Activated CD4-positive, CD25-positive, alpha-beta regulatory T cell treated with anti-CD3 and anti-CD28 coated beads, Interleukin-2, amount 50 U/mL, for 24 hours (primary cell): ENCODE measurements at places on chromosomes 12 and 14.

- ATAC-seq = no peak
Observed at GRCh38 chr12:38161123-38162000, 155.2 kb upstream of the ALG10B start.

DNA sequence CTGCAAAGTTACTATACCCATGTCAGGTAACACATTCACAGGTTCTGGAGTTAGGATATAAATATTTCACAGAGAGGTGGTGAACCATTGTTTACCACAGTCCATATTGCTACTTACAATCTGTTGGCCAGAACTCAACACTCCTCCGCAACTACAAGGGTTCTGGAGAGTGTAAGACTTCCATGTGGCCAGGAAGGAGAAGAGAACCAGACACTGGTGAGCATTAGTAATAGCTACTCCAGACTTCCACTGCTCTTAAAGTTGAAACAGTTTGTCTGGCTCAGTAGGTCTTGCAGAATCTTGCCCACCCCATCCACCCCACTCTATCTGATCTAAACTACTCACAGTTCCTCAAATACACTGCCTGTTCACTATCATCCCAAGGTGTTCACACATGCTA, 369.6 kb downstream of the DUSP6 start:
- no peak for ATAC-seq

DNA sequence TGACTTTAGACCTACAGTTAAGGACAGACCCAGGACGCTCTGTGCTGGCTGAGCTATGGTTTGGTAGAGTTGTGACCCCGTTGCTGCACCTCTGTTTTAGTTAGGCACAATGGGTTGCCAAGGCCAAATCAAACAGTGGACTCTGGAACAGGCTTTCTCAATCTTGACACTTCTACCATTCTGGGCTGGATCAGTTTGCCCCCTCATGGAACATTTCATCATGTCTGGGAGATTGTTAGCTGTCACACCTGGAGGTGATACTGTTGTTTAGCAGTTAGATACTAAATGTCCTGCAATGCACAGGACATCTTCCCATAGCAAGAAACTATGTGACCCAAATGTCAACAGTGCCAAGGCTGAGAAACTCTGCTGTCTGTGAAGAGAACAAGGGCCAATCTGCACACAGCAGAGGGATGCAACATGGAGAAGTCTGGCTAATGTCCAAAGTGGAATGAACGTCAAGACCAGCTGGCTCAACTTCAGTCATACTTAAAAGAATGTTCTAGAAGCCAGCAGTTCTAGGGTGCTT, 65.6 kb upstream of the DICER1 start:
- no peak for ATAC-seq

DNA sequence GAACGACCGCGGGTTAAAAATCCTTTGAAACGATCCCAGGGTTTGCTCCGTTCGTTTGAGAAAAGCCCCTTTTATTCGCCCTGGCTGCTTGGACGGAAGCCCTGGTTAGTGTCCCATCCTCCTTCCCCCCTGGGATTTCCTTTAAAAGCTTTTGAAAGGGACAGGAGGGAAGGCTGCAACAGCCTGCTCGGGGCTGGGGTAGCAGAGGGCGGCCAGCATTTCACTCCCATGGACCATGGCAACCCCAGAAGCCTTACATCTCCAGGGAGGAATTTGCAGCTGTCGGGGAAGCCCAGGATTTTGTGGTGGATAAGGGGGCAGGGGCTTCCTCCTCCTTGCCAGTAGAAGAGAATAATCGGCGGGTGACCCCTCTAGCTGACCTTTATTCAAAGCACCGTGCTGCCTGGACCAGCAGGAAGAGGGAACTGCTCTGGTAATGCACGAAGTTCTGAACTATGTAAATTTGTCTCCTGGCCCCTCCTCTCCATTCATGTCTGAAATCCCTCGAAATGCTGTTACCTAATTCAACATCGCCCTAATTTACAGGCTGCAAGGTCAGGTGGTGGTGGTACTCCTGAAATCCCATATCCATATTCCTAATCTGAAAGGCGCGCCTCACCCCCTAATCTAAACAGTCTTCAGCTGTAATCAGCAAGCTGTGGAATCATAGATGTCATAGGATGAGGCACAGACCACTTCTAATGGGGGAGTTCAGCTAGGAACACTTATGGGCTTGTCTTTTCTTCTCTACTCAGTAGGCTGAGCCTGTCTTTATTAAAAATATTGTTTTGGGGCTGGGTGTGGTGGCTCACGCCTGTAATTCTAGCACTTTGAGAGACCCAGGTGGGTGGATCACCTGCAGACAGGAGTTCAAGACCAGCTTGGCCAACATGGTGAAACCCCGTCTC, 1.0 kb upstream of the CLIP1 start:
- ATAC-seq = no peak

GRCh38 chr12:116492703-116493324, 66.4 kb upstream of the MAP1LC3B2 start:
- peak; percentile 69 for ATAC-seq

GRCh38 chr12:110531741-110532333, 29.7 kb downstream of the RAD9B start:
- peak; percentile 88 for ATAC-seq

- no peak for ATAC-seq
Observed at GRCh38 chr12:51247523-51248206, 9.0 kb downstream of the DAZAP2 start.

GRCh38 chr12:116257215-116257614, 20.3 kb downstream of the MED13L start:
- no peak for ATAC-seq

GRCh38 chr14:81655423-81656314, 122.0 kb upstream of the SEL1L start:
- no peak for ATAC-seq

DNA sequence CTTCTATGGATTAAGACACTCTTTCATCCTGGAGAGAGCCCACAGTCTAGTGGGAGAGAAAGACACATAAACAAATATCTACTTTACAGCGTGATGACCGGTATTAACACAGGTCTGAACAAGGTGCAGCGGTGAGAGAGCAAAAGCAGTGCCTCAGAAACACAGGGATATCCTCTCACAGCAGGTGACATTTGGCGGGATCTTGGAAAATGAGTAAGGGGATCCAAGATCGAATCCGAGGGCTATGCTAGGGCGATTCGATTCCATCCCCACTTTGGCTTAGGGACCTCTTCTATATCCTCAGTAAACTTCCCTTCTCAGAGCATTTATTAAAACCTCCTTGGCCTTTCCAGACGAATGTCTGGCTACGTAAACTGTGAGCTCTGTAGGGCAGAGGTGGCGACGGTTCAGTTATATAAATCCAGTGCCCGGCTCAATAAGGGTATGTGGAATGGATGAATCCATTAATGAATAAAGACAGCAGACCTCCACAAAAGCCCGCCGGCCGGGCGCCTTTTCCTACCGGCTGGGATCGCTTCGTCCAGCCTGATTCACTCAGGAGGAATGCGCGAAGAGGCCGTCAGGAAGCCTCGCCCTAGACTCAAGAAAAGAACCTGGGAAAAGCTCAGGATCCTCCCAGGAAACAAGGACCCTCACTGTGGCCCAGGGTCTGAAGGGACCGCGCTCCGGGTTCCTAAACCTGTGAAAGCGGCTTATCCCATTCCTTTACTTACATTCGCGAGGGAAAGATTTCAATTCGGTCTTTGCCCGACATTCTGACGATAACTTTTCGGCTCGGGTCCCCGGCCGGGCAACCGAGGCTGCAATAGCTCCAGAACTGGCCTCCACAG, 455 bp downstream of the ATP6V1D start:
- no peak for ATAC-seq

GRCh38 chr14:55423969-55424368, 12.3 kb upstream of the ATG14 start:
- ATAC-seq = no peak

DNA sequence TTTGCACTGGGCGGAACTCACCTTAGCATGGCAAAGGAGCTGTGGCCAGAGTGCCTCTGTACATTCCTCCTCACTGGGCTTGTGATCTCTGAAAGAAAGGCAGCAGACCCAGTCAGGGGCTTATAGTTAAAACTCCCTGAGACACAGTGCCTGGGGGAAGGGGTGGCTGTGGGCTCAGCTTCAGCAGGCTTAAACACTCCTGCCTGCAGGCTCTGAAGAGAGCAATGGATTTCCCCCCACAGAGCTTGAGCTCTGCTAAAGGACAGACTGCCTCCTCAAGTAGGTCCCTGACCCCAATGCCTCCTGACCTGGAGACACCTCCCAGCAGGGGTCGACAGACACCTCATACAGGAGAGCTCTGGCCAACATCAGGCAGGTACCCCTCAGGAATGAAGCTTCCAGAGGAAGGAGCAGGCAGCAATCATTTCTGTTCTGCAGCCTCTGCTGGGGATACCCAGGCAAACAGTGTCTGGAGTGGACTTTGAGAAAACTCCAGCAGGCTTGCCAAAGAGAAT, 327.5 kb upstream of the SLC16A7 start:
- no peak for ATAC-seq

- ATAC-seq = peak; percentile 82
Observed at GRCh38 chr12:122078141-122079032, at the start of gene MLXIP. MLXIP (plus strand) TSS chr12:122078756; CDS start chr12:122078854, 98 bp downstream.

DNA sequence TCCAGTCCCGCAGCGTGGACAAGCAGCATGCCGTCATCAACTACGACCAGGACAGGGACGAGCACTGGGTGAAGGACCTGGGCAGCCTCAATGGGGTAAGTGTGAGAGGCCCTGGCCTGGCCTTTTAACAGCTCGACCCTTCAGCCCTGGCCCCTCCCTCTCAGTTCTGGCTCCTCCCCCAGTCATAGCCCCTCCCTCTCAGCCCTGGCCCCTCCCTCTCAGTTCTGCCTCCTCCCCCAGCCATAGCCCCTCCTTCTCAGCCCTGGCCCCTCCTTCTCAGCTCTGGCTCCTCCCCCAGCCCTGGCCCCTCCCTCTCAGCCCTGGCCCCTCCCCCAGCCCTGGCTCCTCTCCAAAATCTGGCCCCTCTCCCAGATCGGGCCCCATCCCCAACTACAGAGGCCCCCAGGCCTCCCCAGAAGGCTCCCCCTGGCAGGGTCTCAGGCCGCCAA, 11.2 kb downstream of the CEP170B start:
- peak; percentile 60 for ATAC-seq

GRCh38 chr12:106281056-106281782, 21.3 kb upstream of the TCP11L2 start:
- ATAC-seq = no peak

DNA sequence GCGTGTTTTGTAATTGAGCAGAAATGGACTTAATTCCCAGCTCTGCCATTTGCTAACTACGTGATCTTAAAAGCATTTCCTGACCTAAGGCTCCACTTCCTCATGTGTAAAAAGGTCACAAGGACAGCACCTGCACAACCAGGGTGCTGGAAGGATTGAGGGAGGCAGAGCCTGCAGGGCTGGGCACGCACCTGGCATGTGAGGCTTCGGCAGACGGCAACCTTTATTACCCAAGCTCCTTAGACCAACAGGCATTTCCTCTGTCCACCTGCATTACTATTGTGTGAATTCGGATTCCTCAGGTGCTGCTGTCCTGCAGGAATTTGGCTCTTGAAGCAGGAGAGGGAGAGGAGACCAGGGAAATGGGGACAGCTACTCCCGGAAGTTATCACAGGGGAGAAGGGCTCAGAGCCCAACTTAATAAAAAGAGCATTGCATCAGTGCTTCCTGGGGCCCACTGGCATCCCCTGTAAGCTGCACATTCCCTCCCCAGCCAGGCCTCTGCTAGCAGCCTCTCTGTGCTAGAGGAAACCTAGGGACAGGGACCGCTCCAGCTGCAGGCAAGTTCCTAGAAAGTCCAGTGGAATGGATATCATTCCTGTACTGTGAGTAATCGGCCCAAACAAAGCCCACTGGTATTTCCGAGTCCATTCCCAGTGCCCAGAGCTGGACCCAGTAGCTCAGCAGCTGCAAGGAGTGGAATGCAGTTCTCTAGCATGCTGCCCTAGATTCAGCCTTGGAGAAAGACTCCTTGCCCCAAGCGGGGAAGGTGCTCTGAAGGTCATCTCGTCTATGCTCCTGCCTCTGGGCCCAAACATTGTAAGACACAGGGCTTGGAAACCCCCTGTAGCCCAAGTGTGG, 157.1 kb upstream of the CCND2 start:
- no peak for ATAC-seq

- no peak for ATAC-seq
Observed at GRCh38 chr12:63862969-63863230, 18.4 kb downstream of the SRGAP1 start.

- no peak for ATAC-seq
Observed at GRCh38 chr14:100882026-100882967, 21.2 kb downstream of the RTL1 start.

GRCh38 chr14:71698673-71699072, 233.6 kb upstream of the RGS6 start:
- ATAC-seq = no peak

GRCh38 chr12:97142737-97143410, 235.8 kb downstream of the NEDD1 start:
- ATAC-seq = no peak

DNA sequence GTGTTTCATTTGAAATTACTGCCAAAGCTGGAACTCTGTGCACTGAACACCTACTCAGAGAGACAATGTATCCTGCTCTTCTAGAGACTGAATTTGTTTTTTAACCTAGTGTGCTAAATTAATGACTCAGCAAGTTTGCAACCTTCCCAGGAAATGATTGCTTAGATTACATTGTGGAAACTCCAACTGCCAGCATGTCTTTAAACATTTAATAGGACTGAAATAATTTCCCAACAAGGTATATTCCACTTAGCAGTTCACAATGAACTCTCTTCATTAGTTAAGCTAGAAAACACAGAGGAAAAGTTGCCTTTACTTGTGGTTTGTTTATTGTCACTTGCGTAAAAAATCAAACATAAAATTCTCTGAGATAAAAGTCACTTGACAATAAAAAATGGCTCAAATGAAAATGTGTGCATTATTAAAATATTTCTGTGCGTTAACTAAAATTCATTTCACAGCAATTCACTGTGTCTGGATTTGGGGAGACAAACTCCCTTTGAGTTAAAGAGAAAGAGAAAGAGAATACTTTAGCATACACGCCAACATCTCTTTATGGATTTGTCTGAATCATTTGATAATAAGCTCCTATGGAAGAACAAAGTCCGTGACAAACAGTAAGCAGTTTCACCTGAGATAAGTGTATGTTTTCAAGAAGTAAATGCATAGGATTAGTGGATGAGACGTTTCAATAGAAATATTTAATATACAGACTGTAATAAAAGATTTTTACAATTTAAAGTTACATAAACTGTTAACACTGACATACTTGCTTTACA, 284.0 kb downstream of the PRKD1 start:
- ATAC-seq = no peak

- no peak for ATAC-seq
Observed at GRCh38 chr14:24053548-24054323, 1.9 kb downstream of the CARMIL3 start.

DNA sequence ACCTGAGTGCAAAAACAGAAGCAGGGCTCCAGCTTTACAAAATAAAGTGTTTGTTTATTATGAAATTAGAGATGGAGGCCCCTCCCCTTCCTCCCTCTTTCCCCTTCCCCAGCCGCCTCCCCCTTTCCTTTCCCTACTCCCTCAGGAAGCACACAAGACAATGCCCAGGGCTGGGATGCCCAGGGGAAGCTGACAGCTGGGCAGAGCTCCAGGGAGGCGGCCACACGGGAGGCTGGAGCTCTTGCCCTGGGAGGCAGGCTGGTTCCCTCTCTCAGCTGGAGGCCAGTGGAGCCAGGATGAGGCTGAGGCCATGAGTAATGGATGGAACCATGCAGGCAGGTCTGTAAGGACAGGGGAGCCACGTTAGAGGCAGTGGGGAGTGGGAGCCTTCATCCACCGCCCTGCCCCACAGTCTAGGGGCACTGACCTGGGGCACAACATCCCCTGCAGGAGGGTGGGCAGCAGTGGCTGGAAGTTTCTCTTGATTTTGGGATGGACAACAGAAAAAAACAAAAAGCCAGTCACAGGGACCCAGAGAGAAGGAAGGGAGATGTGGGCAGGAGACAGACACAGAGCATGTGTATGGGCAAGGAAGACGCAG, 5.1 kb downstream of the PSMB11 start:
- no peak for ATAC-seq
